ENCODE measurements at places on chromosomes 12 and 14.

DNA sequence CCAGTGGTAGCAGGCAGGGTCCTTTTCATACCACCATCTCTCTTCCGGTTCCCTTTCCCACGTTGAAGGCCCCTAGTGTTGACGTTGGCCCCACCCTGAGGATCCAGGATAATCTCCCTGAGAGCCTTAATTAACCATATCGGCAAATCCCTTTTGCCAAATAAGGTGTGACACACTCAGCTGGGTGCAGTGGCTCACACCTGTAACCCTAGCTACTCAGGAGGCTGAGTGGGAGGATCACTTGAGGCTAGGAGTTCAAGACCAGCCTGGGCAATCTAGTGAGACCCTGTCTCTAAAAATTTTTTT is 2.8 kb upstream of the TMEM119 start:
- DNase-seq = no peak

GRCh38 chr12:64400041-64400440 is 4.2 kb upstream of the XPOT start:
- DNase-seq = no peak

GRCh38 chr12:54142114-54142475 is 46.7 kb downstream of the SMUG1 start:
- DNase-seq = peak; percentile 81

GRCh38 chr12:74547249-74547648 is 9.6 kb downstream of the ATXN7L3B start:
- DNase-seq = no peak

GRCh38 chr12:105057174-105057573 is 27.1 kb downstream of the ALDH1L2 start:
- no peak for DNase-seq

GRCh38 chr14:91177073-91178034 is 63.5 kb downstream of the DGLUCY start:
- DNase-seq = peak; percentile 78

GRCh38 chr14:48726080-48726642 is 860.0 kb downstream of the RPS29 start:
- DNase-seq = no peak

DNA sequence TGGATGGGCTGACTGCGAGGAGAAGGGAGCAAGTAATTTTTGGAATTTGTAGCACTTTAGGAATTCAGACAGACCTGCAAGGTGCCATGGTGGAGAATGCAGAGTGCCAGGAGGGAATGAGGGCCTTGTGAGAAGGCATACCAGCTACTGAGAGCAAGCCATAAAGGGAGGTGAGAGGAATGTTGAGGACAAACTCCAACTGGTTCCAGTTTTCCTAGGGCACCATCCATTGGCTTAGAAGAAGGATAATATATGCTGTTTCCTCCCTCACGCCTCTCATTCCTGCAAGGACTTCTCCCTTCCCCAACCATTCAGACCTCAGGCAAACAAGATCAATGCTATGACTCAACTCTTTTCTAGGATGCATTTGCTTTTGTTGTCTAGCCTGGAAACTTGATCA is 11.2 kb upstream of the DAAM1 start:
- no peak for DNase-seq

GRCh38 chr14:35556548-35556947 is 22.6 kb downstream of the INSM2 start:
- DNase-seq = no peak

DNA sequence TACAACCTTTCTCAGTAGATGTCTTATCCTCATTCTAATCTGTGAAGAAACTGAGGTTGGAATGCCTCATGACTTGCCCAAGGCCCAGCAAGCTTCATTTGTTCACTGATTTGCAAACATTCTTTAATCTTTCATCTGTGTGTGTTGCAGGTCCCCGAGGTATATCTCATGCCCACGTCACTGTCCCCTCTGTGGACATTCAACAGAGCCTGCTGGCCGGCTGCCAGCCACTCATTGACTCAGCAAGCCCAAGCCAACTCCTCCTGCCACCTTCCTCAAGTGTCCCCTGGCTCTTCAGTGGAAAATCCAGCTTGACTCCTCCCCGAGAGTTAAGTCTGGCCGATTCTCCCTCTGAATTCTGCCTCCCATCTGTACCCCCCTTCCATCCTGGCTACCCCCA is 1.9 kb upstream of the DCAF4 start:
- no peak for DNase-seq

DNA sequence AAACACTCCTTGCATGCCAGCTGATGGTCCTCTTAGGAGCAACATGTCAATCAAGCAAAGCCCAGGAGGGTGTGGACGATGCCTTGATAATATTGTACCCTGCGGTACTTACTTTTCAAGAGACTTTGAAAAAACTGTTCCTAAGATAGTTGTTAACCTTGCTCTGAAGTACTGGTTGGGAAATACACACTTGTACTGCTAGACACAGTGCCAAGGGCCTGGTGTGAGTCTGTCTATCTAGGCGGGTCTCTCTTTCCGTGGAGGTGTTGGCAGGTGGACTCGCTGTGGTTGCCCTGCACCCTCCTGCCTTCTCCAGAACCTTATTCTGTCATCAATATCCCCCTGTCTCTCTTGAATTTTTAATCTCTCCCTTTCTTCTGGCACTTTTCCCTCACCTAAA is 189.4 kb downstream of the NRXN3 start:
- no peak for DNase-seq

DNA sequence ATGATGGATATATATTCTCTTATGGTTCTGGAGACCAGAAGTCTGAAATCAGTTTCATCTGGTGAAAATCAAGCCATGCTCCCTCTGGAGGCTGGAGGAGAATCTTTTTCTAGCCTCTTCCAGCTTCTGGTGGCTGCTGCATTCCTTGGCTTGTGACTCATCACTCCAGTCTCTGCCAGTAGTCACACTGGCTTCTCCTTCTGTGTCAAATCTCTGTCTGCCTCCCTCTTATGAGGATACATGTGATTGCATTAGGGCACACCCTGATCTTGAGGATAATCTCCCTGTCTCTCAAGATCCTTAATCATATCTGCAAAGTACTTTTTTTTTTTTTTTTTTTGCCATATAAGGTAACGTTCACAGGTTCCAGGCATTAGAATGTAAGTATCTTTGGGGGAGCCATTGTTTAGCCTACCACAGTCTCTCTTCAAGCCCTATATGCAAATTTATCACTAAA is 17.7 kb downstream of the DNAL1 start:
- DNase-seq = peak; percentile 78

DNA sequence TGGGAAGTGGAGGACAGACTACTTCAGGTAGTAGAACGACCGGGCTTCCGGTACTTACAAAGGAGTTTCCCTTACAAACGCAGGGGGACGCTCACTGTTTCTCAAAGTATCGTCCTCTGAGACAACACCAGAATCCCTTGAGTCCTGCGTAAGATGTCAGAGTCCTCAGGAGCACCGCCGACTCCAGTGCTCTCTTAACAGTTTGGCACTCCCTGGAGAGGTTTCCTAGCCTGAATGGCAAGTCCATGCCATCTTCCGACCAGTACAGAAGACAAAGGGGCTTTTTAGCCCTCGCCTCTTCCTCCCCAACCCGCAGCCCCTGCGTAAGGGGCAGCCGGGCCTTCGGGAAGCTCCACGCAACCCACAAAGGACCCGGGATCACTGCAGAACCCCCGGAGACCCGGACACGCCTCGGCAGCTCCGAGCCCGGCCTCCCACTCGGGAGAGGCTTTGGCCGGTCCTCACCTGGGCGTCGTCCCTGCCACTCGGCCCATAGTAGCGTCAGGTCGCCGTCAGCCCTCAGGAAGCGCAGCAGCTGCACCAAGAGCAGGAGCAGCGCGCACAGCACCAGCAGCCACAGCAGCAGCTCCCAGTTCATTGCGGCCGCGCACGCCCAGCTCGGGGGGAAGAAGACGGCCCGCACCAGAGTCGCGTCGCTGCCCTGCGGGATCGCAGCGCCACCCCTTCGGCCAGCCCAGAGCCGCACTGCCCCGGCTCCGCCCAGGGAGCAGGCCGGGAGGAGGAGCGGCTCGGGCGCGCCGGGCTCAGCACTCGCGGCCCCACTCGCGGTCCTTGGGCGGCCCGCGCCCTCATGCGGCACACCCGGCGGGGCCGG is at the start of gene DHRS7:
TSS of gene DHRS7 (minus strand) at position 687 of the 835 bp plus-strand sequence. CDS start at position 598, 89 bp downstream.
- peak; percentile 96 for DNase-seq

GRCh38 chr12:132462788-132463187 is 27.2 kb upstream of the FBRSL1 start:
- no peak for DNase-seq

Measured in AG20443 (cell line).